ENCODE measurements at places on chromosomes 12 and 14. TPM values are rescaled to one million over a fixed set of nuclear protein-coding genes. Genes with fewer than 3 reads are reported as not detected.

FOXN4 gene
- polyA plus RNA-seq = 0.12 TPM

GRIP1 gene
- polyA plus RNA-seq = 0.89 TPM

CLEC9A gene
- polyA plus RNA-seq = 0.12 TPM

KRT8 gene
- polyA plus RNA-seq = 2.1 TPM

SLC6A15 gene
- polyA plus RNA-seq = 2.9 TPM

BEGAIN gene
- polyA plus RNA-seq = 4.9 TPM

RNASE3 gene
- 0.27 TPM for polyA plus RNA-seq

SEL1L gene
- 32.6 TPM for polyA plus RNA-seq

SCNN1A gene
- 0.49 TPM for polyA plus RNA-seq

AP1G2 gene
- polyA plus RNA-seq = 18.0 TPM

KRT75 gene
- polyA plus RNA-seq = not detected

CLEC7A gene
- 4.2 TPM for polyA plus RNA-seq

TAOK3 gene
- 19.1 TPM for polyA plus RNA-seq

GALNT9 gene
- 1.5 TPM for polyA plus RNA-seq

PTMS gene
- 373 TPM for polyA plus RNA-seq

DERA gene
- polyA plus RNA-seq = 32.8 TPM

GUCY2C gene
- polyA plus RNA-seq = 0.32 TPM

KLHDC1 gene
- polyA plus RNA-seq = 6.0 TPM

OTOGL gene
- polyA plus RNA-seq = 0.44 TPM

CCDC77 gene
- polyA plus RNA-seq = 9.5 TPM

BIN2 gene
- 3.0 TPM for polyA plus RNA-seq

PIWIL1 gene
- polyA plus RNA-seq = 0.09 TPM

SLC10A1 gene
- polyA plus RNA-seq = not detected

CCDC175 gene
- not detected for polyA plus RNA-seq

SERPINA1 gene
- 0.61 TPM for polyA plus RNA-seq

All from hindlimb muscle (tissue), 1 donor.